Neural crest cell (in vitro differentiated cells): ENCODE measurements at places on chromosomes 11 and 22.

GRCh38 chr11:8258784-8259183 is 4.9 kb downstream of the LMO1 start:
- no peak for DNase-seq

DNA sequence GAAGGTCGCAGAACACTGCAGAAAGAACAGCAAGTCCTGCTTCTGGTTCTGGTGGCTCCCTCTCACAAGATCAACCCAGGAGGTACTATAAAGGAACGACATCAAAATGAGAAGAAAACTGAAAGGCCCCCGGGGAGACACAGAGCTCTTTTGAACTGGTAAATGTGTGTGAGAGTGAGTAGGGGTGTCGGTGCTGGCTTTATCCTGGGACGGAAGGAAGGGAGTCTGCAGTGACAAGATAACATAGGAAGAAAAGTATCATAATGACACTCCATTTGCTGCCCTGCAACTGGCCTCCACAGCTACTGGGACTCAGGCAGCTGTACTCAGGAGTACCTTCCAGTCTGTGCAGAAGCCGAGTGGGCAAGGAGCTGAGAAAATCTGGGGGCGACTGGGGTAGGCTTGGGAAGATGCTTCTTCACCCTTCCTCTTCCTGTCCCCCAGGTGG is 60.9 kb downstream of the ENTHD1 start:
- DNase-seq = no peak

GRCh38 chr11:69301081-69301454 is 7.1 kb downstream of the MYEOV start:
- DNase-seq = no peak

- DNase-seq = no peak
Observed at GRCh38 chr11:21343204-21343603, 673.8 kb downstream of the NELL1 start.

GRCh38 chr22:19555651-19556050 is 31.4 kb upstream of the CLDN5 start:
- no peak for DNase-seq

GRCh38 chr22:44799077-44799945 is 46.9 kb downstream of the ARHGAP8 start:
- DNase-seq = no peak

GRCh38 chr11:70771099-70771885 is 373.0 kb downstream of the CTTN start:
- DNase-seq = no peak

DNA sequence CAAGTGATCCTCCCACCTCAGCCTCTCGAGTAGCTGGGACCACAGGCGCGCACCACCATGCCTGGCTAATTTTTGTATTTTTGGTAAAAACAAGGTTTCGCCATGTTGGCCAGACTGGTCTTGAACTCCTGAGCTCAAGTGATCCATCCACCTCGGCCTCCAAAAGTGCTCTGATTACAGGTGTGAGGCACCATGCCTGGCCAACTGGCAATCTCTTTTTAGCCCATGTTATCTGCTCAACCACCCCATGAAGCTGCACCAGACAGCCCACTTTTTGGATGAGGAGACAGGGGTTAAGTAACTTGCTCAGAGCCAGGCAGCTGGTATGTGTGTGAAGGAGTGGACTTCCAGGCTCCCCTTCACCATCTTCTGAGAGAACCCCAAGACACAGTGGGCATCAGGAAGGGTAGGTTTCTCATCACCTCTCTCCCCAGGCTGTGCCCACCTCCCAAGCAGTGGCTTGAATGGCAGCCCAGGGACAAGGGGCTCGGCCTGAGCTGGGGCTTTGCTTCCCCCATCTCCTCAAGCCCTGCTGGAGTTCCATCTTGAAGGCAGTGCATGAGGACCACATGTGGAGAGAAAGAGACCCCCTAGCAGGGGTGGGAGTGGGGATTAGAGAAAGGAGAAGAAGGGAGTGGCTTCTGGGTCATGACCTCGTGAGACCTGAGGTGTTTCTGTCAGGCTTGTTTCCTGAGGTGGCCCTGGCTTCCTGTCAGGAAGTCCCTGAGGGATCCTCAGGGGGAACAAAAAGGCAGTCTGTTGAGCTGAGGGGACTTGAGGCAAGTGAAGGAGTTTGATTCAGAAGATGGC is 87.5 kb upstream of the PARVA start:
- DNase-seq = no peak

- no peak for DNase-seq
Observed at GRCh38 chr11:23151819-23152218, 291.5 kb upstream of the CCDC179 start.

DNA sequence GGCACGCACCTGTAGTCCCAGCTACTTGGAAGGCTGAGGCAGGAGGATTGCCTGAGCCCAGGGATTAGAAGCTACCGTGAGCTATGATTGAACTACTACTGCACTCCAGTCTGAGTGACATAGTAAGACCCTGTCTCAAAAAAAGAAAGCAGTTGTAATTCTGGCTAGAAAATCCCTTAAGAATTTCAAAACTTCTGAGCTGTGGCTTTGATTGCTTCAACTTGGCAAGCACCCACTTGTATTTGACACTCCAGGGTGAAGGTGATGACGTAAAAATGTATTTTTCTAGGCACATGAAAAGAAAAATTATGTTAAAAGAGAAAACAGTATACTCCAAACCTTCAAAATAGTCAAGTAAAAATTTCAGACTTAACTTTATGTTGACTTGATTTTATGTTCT is 23.6 kb upstream of the ALKBH3 start:
- DNase-seq = no peak

- no peak for DNase-seq
Observed at GRCh38 chr11:78039391-78039918, 16.4 kb upstream of the KCTD14 start.

GRCh38 chr11:134050541-134051383 is 18.1 kb upstream of the JAM3 start:
- DNase-seq = peak; percentile 75

DNA sequence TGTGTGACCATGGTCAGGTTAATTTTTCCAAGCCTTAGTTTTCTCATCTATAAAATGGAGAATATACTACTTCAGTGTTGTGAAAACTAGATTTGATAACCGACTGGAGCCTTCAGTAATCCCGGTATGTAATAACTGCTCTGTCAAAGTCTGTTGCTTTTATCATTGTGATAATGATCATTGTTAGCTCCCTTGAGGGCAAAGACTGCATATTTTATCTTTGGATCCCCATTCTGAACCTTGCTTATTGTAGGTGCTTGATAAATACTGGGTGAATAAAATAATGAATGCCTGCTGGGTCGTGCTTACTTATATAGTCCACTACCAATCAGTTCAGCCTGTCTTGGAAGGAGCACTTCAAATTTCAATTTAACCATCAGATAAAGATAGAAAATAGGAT is 105.3 kb downstream of the ARFGAP2 start:
- DNase-seq = no peak

DNA sequence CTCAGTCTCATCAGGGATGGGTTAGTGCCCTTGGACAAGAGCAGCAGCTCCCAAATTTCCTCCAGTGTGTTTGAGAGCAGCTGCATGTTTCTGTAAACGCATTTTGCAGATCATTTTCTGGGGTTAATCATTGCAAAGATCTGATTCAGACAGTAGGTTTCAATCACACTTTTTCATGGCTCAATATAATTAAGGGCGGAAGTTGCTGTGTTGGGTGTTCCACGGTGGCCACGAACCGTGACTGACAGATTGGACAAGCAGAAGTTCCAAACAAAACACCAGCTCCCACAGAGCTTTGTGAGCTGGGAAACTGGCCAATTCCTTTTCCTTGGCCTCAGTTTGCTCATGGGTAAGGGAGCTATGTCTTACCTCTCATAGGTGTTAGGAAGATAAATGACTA is 8.4 kb upstream of the RASSF10 start:
- DNase-seq = no peak

DNA sequence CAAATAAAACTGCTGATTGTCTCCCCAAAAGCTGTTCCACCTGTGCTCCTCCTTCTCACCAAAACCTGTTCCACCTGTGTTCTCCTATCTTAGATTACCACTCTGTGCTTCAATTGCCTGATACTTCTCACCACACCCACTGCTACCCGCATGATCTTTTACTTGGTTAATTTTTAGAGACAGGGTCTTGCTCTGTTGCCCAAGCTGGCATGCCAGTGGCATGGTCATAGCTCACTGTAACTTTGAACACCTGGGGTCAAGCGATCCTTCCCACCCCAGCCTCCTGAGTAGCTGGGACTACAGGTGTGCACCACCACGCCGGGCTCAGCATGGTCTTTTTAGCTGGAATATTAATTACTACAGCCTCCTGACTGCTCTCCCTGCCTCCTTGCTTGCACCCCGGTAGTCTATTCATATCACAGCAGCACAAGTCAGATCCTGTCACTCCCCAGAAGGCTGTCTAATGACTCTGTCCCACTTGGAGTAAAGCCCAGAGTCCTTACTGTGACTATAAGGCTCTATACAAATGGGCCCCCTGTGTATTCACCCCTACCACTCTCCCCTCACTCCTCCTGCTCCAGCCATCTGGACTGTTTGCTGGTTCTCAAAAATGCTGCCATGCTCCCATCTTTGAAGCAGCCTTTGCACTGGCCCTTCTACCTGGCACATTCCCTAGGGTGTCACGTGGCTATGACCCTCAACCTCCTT is 3.5 kb downstream of the C11orf91 start:
- no peak for DNase-seq

DNA sequence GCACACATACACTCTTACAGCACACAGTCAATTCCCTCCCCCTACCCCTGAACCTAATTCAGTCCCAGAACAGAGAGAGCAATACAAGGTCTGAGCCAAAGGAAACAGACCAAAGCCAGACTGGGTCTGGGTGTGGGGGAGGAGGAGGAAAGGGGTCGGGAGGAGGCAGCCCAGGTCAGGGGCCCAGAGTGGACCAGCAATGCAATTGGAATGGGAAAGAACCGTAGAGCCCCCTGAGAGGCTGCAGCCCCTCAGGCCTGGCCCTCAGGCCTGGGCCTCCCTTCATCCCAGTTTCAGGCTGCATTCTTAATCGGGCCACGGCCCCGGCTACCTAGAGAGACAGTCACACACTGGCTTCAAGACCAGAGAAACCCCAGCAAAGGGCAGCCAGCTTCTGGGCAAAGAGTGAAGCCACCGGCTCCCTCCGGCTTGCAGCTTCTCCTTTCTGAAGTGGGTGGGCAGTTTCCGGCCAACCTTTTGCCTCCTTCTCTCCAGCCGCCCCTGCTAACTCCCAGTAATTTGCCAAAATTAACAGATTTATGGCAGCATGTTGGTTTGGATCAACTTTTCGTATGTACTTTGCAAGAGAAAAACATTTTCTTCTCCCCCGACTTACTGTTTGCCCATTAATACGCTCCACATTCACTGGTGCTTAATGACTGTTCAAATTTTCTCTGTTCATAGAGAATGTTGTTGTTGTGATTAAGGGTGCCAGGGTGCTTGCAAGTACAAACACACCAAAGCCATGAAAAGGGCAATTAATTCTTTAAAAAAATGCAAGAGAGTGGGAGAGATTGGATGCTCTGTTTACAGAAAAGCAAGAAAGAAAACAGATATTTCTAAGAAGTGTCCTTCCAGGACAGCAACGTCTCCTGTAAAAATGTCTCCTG is 488.3 kb downstream of the MN1 start:
- DNase-seq = peak; percentile 20

DNA sequence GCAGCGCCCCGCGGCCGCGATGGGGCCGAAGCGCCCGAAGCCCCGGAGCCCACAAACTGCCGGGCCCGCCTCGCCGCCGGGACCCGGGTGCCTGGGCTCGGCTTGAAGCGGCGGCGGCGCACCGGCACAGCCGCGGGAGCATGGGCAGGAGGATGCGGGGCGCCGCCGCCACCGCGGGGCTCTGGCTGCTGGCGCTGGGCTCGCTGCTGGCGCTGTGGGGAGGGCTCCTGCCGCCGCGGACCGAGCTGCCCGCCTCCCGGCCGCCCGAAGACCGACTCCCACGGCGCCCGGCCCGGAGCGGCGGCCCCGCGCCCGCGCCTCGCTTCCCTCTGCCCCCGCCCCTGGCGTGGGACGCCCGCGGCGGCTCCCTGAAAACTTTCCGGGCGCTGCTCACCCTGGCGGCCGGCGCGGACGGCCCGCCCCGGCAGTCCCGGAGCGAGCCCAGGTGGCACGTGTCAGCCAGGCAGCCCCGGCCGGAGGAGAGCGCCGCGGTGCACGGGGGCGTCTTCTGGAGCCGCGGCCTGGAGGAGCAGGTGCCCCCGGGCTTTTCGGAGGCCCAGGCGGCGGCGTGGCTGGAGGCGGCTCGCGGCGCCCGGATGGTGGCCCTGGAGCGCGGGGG is 346 bp downstream of the FJX1 start:
- no peak for DNase-seq

DNA sequence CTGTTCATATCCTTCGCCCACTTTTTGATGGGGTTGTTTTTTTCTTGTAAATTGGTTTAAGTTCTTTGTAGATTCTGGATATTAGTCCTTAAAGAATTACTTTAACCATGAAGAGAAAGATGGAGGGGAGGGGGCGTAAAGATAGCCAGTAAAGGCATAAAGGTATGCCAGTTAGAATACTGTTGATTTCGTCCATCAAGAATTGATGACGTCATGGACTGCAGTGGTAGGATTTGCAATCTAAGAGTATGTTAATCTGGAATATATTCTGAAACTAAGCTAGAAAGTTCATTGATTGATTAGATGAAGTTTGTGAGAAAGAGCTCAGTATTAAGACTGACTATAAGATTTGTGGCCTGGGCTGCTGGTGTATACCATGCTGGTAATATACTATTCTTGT is 856.1 kb downstream of the NTM start:
- no peak for DNase-seq

DNA sequence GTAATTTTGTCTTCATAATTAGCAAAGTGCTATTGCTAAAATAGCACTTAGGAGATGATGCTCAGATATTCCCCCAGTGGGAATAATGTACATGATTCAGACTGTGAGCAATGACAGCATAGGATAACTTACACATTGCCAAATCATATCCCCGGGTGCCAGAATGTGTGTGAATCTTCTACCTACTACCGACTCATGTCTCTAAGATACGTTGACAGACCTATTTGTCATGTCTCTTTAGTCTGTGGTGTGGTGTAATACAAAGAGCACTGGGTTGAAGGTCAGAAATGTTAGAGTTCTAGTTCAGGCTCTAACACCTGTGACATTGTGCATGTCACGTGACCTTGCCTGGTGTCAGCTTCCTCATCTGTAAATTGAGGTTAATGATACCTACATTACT is 31.0 kb upstream of the PICALM start:
- no peak for DNase-seq

DNA sequence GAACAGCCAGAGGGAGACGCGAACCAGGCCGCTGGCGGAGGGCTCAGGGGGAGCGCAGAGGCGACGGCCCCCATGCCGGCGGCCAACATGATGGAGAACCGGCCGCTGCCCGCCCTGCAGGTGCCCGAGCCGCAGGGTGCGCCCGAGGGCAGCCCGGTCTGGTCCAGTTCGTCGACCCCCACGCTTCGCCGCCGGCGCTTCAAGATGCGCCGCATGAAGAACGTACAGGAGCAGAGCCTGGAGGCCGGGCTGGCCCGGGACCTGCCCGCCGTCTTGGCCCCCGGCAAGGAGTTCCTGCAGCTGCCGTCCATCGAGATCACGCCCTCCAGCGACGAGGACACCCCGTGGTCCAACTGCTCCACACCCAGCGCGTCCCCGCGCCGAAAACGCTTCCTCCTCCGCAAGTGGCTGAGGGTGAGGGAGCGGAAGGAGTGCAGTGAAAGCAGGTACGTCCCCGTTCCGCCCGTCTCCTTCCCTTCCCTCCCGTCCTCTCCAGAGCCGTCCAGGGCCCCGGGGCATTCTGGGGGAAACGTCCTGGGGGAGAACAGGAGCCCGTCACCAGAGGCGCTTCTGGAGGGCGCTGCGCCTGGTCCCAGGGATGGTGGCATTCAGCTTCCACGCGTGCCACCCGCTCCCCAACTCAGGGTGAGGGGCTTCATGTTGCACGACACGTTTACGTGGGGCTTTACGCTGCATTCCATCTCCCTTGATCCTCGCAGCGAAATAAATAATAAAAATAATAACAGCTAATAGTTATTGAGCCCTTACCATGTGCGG is 840 bp downstream of the GRAMD1B start:
- DNase-seq = peak; percentile 32

GRCh38 chr11:116890193-116890592 is 52.8 kb upstream of the APOA1 start:
- DNase-seq = no peak
